ENCODE measurements at places on chromosomes 12 and 14. TPM values are rescaled to one million over a fixed set of nuclear protein-coding genes. Genes with fewer than 3 reads are reported as not detected.

The TMEM117 gene
- 6.7 TPM for total RNA-seq

The CLEC1A gene
- 2.4 TPM for total RNA-seq

The GPR137C gene
- 1.2 TPM for total RNA-seq

- no peak for DNase-seq
Measured at GRCh38 chr12:32031109-32031508, 71.9 kb downstream of the RESF1 start.

GRCh38 chr12:57276935-57277563 lies 26.1 kb upstream of the STAC3 start:
- no peak for DNase-seq

- no peak for DNase-seq
Measured at GRCh38 chr12:76470028-76470939, 89.3 kb downstream of the OSBPL8 start.

DNA sequence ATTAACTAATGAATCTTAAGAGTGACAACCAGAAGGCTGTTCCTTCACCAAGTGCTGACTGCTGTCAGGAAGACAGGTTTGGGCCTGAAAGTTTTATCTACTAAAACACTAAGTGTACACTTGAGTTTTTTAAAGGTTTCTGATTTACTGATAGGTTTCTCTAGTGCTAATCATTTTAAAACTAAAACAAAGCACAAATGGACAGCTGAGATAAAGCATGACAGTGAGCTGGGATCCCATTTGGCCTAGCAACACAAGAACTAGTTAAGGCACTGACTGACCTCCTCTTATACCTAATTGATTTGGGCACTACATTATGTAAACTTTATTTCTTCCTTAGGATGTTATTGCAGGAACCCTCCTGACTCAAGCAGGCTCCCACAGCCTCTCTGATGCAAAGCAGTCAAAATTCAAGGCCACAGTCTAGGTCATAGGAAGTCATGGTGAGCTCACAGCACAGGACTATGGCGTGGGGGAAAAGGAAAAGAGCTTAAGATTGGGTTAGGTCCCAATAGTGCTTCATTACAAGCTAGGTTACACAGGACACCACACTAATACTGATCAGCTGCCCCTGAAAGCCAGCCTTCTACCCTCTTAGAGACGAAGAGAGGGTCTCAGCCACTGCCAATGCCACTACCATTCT lies 3.5 kb downstream of the STXBP6 start:
- no peak for DNase-seq

The STXBP6 gene
- 21.7 TPM for total RNA-seq
